ENCODE measurements at places on chromosomes 7 and 10.

GRCh38 chr10:119409906-119410305 lies 132.6 kb downstream of the RGS10 start:
- DNase-seq, result no peak

GRCh38 chr7:140342727-140343514 lies 55.4 kb downstream of the SLC37A3 start:
- DNase-seq, result no peak

DNA sequence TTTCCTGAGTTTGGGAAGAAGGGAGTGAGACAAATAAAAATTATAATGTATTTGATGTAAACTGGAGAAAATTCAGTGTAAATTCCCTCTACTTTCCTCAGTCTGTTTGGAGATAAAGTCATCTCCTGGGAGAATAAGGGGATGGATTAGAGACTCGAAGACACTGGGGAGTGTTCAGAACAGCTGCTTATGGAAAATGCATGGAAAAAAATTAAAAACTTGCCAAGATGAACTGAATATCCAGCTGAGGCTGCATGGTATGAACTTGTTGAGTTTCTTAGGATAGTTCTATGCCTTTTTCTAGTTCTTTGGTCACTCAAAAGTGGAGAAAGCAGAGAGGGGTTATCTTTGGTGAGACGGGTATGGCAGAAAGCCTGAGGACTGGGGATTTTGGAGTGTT lies 210.5 kb downstream of the BICC1 start:
- no peak for DNase-seq

DNA sequence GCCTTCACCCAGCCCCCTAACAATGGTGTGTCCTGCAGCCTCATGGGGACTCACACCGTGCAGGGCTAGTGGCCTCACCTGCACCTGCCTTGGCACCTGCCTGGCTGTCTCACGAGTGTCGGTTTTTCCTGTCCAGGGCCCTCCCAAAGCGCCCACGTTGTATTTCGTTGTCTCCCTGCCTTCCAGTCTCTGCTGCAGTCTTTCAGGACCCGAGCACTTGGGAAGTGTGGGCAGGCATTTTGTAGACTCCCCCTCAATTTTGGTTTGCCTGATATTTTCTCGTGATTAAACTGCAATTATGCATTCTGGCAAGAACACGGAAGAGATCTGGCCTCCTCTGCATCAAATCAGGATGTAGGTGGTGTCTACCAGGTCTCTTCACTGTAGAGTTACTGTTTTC lies 17.9 kb downstream of the BNIP3 start:
- DNase-seq, result no peak

DNA sequence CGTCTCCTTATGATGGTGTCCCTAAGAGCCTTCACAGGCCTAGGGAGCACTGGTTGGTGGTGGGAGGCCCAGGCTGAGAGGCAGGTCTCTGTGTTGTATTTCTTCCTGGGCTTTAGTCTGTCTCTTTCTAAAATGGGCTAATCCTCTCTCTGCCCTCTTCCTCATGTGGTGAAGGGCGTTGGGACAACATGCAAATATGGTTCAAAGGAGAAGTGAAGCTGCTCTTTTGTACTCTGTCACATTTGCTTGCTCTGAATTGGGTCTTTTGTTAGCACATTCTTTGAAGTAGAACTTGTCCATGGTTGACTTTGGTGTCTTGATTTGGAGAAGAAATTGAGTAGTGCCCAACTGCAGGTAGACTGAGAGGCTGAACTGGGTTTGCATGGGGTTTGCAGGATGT lies 814 bp downstream of the HK1 start:
- no peak for DNase-seq

DNA sequence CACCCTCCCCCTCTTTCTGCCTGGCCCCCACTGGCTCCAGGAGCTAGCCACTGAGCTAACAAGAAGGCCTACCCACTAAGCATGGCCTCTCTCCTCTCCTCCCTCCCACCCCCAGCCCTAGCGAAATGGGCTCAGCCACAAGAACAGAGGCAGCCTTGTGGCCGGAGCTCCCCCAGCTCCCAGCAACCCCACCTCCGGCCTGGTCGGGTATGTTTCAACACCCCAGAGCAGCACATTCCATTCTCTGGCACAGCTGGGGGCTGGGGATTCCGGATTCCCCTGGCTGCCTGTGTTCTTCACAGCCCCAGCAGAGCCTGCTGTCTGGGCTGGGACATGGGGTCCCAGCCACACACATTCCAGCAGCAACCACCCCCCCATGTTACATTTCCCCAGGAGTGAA lies 9.0 kb downstream of the SFRP5 start:
- no peak for DNase-seq

GRCh38 chr10:28359334-28359733 lies 56.5 kb upstream of the MPP7 start:
- no peak for DNase-seq

- no peak for DNase-seq
Observed at GRCh38 chr10:65949526-65949925, 976.3 kb upstream of the LRRTM3 start.

DNA sequence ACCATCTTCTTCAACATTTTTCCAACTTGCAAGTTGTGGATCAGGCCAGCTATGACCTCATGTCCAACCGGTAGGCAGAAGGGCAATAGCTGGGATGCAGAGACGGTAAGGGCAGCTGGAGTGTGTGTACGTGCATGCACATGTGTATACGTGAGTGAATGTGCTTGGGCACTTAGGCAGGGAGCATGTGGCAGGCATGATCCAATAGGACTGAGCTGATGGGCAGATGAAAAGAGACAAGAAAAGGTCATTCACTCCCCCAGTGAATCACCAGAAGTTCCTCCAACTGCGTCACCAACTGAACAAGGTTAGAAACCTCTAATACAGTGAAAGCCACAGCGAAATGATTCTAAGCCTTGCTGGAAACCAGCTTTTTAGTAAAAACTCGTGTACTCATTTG lies 176.1 kb downstream of the FGFR2 start:
- no peak for DNase-seq

DNA sequence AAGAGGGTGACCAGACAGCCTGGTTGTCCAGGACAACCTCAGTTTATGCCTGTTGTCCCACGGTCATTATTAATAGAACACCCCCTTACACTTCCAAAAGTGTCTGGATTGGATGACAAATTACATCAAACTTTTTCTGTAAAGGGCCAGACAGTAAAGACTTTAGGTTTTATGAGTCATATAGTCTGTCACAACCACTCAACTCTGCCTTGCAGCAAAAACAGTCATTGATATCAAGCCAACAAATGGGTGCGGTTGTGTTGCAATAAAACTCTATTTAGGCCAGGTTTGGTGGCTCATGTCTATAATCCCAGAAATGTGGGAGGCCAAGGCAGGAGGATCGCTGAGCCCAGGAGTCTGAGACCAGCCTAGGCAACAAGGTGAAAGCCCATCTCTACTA lies 66.7 kb upstream of the ATP6V0A4 start:
- DNase-seq, result no peak

- no peak for DNase-seq
Observed at GRCh38 chr10:4615042-4615441, 211.0 kb upstream of the AKR1E2 start.

Measured in NCI-H446 (cell line).